ENCODE measurements at places on chromosomes 1 and 21.
A peak's percentile ranks its signal among the peaks of the same experiment; 100 is the strongest.

GRCh38 chr1:224180783-224181452, 2.1 kb upstream of the DEGS1 start:
- no peak for DNase-seq

DNA sequence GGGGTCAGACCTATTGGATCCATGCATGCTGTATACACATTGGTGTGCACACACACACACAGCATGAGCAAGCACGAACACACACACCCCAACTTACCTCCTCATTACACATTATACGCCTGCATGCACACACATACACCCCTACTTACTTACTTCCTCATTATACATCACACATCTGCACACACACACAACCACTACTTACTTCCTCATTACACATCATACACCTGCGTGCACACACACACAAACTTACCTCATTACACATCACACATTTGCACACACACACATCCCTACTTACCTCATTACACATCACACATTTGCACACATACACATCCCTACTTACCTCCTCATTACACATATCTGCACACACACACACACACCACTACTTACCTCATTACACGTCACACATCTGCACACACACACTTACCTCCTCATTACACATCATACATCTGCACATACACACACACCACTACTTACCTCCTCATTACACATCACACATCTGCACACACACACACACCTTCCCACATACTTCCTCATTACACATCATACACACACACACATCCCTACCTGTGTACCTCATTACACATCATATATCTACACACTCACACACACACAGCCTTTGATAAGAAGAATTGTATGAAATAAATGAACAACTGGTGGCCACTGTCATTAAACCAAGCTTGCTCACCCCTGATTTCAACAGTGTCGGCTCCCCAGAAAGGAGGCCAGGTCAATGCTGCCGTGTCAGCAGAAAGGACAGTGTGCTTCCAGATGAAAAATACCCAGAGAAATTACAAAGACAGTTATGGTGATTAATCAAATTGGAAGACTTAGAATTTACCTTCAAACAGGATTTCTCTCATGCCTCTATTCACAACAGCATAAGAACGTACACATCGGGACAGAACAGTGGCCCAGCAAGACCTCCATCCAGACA, 117.8 kb downstream of the SETD4 start:
- no peak for DNase-seq

GRCh38 chr1:12630946-12631530, 12.8 kb upstream of the AADACL4 start:
- DNase-seq: no peak

GRCh38 chr1:150385537-150386445, 21.8 kb downstream of the RPRD2 start:
- no peak for DNase-seq

DNA sequence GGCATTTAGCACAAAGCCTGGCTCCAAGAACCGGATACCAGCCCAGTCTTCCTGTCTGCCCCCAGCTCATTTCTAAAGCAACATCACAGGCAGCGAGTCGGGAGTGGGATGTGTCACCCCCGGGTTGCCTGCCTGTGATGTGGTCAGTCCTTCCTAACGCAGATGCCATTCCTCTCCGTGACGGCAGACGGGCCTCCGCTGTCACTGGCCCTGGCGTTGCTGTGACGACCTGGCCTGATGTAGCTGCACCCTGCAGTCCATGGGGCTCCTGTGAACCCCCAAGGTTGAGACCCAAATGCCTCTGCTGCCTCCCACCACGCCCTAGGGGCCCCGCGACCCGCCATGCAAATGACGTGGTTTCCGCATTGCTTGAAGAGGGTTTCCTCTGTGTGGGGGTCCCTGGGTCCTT, 12.3 kb downstream of the TNFRSF1B start:
- peak; percentile 82 for DNase-seq

DNA sequence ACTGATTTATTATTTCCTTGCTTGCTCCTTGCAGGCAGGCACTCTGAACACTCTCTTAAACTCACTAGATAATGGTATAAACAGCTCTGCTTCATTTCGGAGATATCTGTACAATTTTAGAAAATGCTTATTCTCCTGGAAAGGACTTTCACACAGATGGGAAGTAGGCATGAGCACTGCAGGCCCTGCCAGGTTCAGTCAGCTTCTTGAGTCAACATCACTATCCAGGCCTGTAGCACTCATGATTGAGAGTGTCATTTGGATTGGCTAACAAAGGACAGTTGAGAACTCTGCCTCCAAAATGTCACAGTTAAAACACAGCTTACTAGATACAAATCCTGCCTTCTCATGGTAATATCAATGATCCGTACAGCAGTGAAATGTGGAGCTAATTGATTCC, 181.9 kb downstream of the CYYR1 start:
- DNase-seq: no peak

DNA sequence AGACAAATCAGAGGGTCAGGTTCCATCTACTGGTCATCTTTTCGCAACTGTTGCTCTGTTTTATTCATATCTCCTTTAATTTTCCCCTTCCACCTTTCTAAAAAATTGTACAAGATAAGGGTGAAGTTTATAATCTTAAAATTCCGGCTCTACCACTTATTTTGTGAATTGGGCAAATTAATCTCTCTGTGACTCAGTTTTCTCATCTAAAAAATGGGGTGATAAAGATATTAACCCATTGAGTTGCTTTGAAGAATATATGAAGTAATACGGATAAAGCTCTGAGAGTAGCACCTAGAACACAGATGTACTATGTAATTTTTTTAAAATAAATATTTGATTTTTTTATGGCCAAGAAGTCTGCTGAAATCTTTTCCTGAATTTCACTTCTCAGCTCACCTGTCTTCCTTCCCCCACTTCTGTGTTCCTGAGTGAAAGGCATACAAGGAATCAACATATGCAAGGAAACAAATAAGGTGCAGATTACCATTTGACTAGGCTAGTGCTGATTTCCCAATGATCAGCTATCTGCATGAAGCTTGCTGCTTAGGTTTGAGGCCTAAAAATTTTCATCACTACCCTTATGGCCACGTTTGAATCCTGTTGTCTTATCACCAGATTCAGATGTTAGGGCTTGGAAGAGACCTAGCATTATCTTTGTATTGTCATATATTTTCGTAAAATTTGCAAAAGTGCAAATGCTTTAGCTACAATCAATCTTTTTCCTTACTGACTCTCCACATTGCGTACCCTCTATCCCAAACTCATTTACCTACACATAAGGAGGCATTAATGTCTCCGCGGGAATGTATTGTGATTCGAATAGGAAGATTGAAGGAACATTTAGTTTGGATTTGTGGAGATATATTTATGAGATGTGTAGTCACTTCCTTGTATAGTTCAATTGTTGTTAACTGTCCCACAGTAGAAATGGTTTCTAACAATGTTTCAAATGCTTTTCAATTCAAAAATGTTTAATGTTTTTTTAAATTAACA, 718.3 kb upstream of the PTBP2 start:
- DNase-seq: no peak

DNA sequence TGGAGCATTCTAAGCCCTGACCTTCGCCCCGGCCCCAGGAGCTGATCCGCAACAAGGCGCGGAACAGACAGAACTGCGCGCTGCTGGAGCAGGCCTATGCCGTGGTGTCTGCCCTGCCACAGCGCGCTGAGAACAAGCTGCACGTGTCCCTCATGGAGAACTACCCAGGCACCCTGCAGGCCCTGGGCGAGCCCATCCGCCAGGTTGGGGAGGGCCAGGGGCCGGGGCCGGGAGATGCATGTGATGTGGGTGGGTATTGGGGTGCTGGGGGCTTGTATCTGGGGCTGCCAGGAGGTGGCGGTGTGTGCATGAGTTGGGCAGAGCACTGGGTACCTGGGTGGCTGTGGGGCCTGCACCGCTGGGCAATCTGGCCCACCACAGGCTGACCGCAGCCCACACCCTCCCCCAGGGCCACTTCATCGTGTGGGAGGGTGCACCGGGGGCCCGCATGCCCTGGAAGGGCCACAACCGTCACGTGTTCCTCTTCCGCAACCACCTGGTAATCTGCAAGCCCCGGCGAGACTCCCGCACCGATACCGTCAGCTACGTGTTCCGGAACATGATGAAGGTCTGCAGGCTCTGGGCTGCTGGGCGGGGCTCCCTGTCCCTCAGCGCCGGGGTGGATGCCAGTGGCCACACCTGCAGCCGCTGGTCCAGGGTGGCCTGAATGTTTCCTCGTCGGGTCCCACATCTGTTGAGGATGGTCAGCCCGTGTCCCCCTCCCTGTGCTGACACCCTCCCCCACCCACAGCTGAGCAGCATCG, 65.8 kb downstream of the TRIM11 start:
- no peak for DNase-seq

DNA sequence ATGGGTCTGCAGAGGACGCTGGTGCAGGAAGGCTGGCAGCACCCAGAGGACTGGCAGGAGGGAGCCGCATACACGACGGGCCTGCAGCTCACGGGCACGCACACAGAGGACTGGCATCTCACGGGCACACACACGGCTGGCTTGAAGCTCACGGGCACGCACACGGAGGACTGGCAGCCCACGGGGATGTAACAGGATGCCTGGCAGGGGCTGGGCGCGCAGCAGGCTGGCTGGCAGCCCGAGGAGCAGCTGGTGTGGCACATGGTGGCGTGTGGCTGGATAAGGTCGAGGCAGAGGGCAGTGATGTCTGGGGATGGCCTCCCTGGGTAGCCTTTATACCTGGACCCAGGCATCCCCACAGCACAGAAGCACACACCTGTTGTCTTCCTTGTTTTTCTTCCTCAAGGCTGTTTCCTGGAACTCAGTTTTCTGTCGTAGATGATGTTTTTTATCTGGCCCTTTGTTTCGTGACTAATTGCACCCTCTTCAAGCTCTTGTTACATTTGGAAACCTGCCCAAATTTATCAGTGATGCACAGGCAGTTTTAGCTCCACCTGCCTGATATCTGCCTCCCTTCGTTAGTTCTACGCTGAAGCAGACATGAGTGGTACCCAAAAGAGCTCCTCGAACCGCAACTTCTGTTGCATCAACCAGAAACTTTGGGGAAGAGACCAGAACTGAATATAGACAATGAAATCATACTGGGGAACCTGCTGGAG, at the start of gene KRTAP12-1:
TSS of gene KRTAP12-1 (minus strand) at position 303 of the 719 bp plus-strand sequence. CDS start at position 263, 40 bp downstream.
- no peak for DNase-seq

DNA sequence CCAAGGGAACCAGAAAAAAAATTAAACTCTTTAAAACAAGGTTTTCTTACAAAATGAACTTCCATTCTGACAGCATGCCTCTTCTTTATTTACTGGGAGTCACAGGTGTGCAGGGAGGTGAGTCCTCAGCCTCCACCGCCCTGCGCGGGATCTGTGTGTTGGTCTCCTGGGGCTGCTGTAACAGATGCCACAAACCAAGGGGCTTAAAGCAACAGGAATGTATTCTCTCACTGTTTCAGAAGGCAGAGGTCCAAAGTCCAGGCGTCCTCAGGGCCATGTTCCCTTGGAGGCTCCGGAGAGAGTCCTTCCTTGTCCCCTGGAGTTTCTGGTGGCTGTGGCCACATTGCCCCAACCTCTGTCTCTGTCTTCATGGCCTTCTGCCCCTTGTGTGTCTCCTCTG, 123.6 kb upstream of the C1orf174 start:
- DNase-seq: no peak

GRCh38 chr1:199646761-199647160, 380.7 kb upstream of the NR5A2 start:
- DNase-seq: no peak

DNA sequence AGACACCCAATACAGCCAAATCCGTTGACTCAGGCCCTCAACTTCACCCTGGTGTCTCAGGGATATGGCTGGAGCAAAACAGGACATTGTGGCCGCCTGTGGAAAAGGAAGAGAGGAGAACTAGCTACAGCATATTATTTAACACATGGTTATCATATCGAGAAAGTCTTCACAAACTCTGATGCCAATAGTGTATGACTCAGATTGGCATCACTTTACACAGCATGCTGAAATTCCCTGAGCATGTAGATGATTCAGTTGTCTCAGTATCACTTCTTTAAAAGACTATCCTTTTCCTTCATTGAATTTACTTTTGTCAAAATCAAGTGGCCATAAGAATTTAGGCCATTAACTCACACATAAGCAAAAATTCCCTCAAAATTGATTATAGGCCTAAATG, 20.1 kb downstream of the HSD3B2 start:
- no peak for DNase-seq
